ENCODE measurements at places on chromosomes 16 and 17.

DNA sequence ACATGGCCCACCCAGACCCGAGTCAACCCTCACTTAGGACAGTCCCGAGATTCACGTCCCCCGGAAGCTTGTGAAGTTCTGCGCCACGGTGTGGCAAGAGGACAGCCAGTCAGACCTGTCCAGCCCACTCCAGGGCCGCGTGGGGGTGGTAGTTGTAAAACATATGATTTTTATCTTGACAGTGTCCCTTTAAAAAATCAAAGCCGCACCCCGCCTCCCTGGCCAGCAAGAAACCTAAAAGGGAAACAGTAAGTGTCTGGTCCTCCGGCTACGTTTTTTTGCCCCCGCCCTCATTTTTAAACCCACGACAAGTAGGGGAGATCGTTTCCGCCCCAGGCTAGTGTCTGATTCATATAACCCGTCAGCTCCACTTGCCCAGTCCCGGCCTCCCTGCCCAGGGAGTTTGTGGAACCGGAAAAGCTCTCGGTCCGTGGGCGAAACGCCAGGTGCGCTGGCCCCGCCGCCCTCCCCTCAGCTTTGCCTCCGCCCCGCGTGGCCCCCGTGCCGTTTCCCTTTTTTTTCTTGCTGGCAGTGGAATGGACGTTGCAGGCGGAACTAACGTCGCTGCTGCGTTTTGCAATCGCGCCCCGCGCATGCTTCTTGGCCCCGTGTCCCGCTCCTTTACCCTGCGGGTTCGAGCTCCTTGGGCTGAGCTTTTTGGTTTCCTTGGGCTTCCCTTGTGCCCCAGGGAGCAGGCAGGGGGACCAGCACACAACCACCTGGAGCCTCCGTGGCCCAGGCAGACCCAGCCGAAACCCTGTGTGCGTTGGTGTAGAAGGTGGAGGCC lies 13.3 kb upstream of the NUDT16L1 start:
- no peak for DNase-seq

GRCh38 chr16:68786685-68787418 lies 49.8 kb downstream of the CDH1 start:
- no peak for DNase-seq

DNA sequence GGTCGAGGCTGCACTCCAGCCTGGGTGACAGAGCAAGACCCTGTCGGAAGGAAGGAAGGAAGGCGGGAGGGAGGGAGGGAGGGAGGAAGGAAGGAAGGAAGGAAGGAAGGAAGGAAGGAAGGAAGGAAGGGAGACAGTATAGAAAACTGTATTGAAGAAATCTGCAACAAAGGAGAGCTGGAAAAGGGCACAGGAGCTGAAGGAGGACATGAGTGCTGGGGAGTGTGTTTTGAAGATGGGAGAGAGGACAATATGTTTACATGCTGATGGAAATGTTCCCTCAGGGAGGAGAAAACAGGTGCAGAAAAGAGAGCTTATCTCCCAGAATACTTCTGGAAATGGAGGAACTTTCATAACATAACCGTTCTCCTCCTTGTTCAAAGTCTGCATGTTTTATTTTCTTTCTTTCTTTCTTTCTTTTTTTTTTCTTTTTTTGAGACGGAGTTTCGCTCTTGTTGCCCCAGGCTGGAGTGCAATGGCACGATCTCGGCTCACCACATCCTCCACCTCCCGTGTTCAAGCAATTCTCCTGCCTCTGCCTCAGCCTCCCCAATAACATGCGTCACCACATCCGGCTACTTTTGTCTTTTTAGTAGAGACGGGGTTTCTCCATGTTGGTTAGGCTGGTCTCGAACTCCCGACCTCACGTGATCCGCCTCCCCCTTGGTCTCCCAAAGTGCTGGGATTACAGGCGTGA lies 2.7 kb upstream of the HAP1 start:
- no peak for DNase-seq

- no peak for DNase-seq
Measured at GRCh38 chr16:84794186-84794585, 25.6 kb upstream of the CRISPLD2 start.

DNA sequence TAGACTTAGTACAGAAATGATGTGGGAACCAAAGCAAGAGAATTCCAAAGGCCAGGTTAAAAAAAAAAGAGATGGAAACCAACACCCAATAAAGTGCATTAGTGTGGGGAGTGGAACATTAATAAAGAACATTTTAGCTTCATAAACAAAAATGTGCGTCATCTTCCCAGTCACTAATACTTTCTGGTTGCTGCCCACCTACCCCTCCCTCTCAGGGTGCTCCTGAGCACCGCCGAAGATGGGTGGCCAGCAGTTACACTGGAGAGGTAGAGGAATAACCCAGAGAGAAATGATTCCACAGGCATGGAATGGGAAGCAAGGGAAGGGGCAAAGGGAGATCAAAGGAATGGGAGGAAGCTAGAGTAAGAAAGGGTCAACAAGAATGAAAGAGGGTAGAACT lies 6.0 kb upstream of the CHD3 start:
- no peak for DNase-seq

- DNase-seq, result no peak
Measured at GRCh38 chr17:4950075-4950745, 709 bp upstream of the ENO3 start.

GRCh38 chr16:81005610-81006161 lies 999 bp downstream of the CMC2 start:
- DNase-seq, result no peak

DNA sequence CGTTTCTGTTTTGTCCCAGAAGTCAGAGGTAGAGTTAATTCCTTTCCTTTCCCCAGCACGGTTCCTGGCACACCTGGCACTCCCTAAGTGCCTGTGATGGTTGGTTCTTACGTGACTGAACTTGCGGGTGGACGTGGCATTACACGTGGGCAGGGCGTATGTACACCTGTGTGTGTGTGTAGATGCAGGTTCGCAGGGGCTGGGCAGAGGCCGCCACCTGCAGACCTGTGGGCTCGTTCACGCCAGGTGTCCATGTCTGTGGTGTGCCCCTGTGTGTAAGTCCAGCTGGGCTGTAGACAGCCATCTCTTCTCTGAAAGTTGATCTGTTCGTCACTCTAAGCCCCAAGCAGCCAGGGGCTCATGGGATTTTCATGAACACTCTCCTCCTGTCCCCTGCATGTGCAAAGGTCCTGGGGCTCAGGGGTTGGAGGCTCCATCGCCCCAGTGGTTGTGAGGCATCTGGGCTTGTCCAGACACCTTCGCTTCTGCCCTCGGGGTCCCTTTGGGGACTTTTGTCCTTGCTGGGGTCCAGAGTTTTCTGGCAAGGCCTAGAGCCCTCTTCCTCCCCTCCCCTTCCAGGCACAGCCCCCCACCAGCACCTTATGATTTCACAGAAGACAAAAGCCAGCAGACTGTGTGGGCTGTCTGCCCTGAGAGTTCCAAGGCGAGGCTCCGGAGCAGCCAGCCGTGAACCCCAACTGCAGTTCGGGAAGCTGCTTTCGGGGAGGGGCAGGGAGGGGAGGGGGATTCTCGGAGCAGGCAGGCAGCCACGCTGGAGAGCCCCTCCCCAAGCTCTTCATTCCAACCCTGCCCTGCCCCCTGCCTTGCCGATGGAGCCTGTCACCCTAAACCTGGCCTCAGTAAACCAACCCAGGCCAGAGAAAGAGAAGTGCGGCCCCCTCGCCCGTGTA lies 5.4 kb upstream of the FSCN2 start:
- no peak for DNase-seq

DNA sequence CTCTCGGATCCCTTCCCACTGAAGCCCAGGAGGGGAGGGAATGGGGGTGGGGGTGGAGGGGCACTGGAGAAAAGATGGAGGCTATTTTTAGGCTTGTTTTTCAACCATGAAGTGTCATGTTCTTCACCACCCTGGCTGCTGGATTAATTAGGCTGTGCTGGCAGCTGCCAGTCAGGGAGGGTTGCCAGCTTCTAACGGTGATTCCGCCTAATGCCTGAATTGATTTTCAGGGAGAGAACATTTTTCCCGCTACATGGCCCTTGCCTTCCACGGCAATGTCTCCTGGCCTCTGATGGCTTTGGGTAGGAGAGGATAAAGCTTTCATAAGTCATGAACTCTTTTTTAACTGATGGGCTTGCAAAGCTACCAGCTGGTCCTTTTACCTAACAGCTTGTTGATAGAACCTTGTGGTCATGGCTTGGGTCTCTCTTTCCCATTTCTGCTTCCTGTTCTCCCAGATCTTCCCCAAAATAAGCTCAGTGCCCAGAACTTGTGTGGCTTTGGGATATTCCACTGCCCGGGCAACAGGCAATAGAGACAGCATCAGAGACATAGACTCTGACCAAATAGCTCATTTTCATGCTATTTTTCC lies 167.4 kb downstream of the PITPNC1 start:
- DNase-seq, result no peak

DNA sequence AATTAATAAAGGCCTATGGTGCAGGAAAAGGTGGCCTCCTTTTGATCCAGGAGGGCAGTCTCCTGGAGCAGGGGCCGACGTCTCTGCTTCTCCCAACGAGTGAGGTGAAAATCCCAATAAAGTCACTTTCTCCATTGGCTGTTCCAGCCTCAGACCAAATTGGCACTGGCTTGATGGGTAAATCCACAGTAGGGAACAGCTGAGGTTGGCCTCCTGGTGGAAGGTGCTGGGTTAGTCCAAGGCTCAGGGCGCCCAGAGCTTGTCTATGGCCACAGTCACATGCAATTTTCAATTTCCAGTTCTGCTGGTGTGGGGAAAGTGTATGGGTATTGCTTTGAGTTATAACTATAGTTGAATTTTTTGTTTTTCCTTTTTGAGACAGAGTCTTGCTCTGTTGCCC lies 79.0 kb downstream of the NETO2 start:
- DNase-seq, result no peak

GRCh38 chr16:61671161-61671560 lies 365.1 kb downstream of the CDH8 start:
- DNase-seq, result no peak

GRCh38 chr16:1119766-1120576 lies 23.9 kb upstream of the C1QTNF8 start:
- DNase-seq, result no peak

DNA sequence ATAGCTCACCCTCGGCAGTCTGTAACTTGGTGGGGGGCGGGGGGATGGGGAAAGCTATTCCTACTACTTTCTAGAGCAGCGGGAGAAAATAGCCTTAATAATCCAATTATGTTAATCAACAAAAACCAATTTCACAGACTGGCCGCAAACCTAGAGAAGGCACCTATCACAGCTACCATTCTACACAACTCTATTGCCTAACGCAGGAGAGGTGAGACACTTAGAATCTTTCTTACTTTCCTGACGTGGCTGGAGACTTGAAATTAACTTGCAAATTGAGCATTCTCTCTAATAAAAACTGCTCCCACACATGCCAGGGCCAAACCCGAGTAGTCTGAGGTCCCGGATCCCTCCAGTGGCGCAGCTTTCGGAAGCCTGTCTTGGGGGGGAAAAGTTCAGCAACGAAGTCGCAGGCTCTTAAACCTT lies 794 bp downstream of the SMG6 start:
- DNase-seq, result no peak

- no peak for DNase-seq
Measured at GRCh38 chr17:83180264-83180995, 101.0 kb downstream of the METRNL start.

DNA sequence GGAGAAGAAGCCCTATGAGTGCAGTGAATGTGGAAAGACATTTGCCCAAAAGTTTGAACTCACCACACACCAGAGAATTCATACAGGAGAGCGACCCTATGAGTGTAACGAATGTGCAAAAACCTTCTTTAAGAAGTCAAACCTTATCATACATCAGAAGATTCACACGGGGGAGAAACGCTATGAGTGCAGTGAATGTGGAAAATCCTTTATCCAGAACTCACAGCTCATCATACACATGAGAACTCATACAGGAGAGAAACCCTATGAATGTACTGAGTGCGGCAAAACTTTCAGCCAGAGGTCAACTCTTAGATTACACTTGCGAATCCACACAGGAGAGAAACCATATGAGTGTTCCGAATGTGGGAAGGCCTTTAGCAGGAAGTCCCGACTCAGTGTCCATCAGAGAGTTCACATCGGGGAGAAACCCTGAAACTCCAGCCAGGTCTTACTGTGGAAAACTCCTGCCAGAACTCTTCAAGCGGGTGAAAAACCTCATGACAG lies 21.6 kb downstream of the ZFP1 start:
- DNase-seq, result no peak

GRCh38 chr16:724188-725040 lies 1.8 kb downstream of the CCDC78 start:
- no peak for DNase-seq

DNA sequence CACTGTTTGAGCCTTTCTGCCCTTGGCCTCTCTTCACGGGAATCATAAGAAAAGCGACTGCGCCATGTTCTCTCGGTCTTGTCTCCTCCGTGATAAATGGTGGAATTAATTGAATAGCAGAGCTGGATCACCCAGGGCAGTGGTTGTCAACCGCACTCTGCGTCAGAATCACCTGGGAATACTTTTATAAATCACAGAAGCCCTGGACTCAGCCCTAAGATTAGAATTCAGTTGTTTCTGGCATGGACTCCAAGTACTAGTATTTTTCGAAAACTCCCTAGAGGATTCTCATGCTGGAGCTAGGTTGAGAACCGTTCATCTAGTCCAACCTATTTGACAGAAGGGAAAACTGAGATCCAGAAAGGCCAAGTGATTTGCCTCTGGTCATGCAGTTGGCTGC lies 64.1 kb downstream of the SPACA3 start:
- no peak for DNase-seq

DNA sequence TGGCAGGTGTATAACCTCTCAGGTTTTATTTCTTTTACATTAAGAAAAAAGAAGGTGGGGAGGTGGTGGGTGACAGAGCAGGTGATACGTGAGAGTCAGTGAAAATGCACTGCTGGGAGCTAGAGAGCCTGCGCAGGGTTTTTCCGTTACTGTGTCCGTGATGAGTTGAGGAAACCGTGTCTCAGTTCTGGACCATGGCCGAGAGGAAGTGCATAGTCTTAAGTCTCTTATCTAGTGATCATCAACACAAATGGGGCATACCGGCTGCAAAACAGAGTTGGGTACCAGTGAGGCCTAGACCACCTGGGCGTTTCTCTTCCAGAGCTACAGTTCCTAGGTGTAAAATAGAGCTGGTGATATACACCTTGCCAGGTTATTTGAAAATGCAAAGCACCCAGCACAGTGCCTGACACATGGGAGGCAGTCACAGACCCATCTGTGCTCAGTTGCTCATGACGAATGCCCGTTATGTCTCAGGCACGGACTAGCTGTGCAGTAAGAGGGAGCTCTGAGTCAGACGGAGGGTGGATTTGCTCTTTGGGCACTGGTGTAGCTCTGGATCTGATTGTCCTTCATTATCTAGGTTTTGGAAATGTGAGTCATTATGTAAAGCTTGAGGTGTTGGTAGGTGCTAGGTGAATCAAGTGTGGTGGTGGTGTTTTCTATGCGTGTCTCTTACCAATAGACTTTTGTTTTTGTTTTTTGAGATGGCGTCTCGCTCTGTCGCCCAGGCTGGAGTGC lies 60.9 kb downstream of the RPTOR start:
- DNase-seq, result no peak

- DNase-seq, result no peak
Measured at GRCh38 chr17:80432350-80432955, 17.5 kb downstream of the ENDOV start.

DNA sequence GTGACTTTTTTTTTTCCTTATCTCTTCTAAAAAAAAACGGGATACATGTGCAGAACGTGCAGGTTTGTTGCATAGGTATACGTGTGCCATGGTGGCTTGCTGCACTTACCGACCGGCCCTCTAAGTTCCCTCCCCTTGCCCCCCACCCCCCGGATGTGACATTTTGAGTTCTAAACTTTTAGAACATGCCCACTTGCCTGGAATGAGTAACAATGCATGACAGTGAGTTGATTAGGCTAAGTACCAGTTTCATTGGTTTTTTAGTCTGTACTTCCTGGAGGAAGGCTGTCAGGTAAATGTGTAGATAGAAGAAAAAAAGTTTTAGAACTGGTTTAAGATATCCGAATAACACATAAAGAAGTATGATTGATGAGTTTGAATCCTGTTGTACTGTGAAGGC lies 4.0 kb downstream of the BPTF start:
- no peak for DNase-seq

- no peak for DNase-seq
Measured at GRCh38 chr16:84704253-84704652, 4.5 kb downstream of the USP10 start.
